ENCODE measurements at places on chromosomes 7 and 10.
A peak's percentile ranks its signal among the peaks of the same experiment; 100 is the strongest.

GRCh38 chr10:3128379-3129130, 44.0 kb downstream of the PITRM1 start:
- no peak for DNase-seq

- no peak for DNase-seq
These were observed 91.8 kb downstream of the RNLS start for GRCh38 chr10:88491314-88491713.

- DNase-seq = peak; percentile 68
These were observed 60.0 kb upstream of the NKX6-2 start for GRCh38 chr10:132845780-132846595.

DNA sequence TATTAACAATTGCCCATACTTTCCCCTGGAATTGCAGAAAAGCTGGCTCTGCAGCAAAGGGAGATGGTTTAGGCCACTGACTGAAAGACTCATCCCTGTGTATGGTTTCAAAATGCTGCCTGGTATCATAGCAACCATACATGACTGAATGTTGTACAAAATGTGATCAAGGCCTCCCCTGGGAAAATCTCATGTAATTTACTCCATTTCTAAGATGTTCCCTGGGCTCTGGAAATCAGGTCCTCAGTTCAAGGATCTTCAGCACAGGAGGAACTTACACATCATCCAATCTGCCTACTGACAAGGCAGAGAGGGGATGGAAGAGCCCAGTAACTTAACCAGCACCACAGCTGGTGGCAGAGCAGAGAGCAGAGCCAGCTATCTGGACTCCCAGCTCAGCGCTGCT, 111.8 kb downstream of the JAZF1 start:
- no peak for DNase-seq

DNA sequence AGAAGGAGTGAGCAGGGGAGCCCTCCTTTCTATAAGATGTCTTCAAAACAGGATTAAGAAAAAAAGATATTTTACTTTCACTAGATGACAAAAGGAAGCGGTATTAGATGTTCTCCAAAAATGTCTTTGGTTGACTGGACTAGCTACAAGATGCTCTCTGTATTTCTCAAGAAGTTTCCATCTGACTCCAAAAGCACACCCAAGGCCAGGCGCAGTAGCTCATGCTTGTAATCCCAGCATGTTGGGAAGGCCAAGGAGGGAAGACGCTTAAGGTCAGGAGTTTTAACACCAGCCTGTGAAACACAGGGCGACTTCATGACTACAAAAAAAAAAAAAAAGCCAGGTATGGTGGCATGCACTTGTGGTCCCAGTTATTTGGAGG, 84.5 kb downstream of the PIP4K2A start:
- DNase-seq = no peak

DNA sequence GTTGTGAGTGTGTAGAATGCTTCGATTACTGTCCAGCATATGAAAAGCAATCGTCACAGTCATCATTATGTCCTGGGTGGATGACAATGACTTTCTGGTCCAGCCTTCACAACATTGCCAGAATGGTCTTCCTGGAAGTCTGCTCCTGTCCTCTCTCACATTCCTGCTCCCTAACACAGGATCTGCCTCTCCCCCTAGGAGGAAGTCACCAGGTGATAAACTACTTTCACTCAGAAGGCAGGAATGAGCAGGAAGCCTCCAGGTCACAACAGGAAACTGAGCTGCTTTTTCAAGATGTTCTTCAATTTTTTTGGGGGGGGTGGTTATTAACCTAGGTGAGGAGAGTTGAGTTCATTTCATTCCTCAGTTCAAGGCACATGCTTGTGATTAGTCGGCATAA, 13.6 kb upstream of the GPNMB start:
- DNase-seq = no peak

DNA sequence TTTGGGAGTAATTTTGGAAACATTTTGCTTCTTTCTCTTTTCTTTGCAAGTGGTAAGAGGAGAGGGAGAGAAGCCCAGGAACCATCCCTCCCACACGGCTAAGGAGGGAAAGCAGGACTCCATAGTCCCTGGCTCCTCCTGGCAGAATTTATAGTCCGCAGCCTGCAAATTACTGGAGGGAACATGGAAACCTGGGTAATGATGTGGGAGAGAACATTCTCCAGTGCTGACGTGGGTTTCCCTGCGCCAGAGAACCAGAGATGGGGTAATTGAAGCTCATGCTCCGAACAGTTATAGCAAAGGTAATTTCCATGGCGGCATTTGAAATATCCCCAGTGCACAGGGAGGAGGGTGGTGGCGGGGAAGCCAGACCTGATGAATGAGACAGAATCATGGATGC, 320.4 kb downstream of the RPS24 start:
- DNase-seq = no peak

DNA sequence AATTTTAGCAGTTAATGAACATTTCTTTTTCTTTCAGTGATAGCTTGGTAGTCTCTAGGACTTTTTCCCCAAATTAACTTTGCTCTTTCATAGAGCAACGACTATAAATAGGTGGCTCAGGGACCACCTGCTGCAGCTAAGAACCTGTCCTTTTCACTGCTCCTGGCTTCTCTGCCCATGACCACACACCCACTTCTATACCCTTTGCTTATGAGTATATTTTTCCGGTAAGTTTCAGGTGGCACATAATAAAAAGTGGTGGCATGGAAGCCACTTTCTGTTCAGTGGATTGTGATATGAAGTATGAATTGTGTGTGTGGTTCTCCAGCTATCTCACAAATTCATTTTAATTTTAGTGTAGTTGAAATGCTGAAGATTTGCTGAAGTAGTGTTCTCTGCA, 1.2 kb downstream of the ING3 start:
- DNase-seq = no peak

GRCh38 chr7:24858108-24858977, 101.1 kb upstream of the GSDME start:
- DNase-seq = no peak

GRCh38 chr10:37436357-37436756, 311.0 kb downstream of the ANKRD30A start:
- DNase-seq = no peak

GRCh38 chr7:47438411-47439029, 143.4 kb downstream of the TNS3 start:
- DNase-seq = peak; percentile 73

DNA sequence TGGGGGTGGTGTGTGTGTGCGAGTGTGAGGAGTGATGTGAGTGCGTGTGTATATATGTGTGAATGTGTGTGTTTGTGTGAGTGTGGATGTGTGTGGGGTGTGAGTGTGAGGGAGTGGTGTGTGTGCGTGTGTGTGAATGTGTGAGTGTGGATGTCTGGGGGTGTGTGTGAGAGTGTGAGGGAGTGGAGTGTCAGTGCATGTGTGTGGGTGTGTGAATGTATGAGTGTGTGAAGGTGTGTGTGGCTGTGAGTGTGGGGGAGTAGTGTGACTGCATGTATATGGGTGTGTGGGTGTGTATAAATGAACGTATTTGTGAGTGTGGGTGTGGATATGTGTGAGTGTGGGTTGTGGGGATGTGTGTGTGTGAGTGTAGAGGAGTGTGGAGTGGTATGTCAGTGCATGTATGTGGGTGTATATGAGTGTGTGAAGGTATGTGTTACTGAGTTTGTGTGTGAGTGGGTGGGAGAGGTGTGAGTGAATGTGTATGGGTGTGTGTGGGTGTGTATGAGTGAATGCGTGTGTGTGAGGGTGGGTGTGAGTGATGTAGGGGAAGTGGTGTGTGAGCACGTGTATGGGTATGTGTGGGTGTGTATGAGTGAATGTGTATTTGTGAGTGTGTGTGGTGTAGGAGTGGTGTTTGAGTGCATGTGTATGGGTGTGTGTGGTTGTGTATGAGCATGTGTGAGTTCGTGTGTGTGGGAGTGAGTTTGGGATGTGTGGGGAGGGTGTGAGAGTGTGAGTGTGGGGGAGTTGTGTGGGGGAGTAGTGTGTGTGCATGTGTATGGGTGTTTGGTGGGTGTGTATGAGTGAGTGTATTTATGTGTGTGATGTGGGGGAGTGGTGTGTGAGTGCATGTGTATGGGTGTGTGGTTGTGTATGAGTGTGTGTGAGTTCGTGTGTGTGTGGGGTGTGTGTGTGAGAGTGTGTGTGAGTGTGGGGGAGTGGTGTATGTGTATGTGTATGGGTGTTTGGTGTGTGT, 28.5 kb upstream of the NUB1 start:
- no peak for DNase-seq

GRCh38 chr10:103451831-103452505, at the start of gene CALHM2:
TSS of gene CALHM2 (minus strand) at chr10:103452370. CDS start at chr10:103449941, 2,429 bp downstream.
- peak; percentile 87 for DNase-seq

GRCh38 chr7:135235841-135236240, 2.2 kb downstream of the STRA8 start:
- no peak for DNase-seq

DNA sequence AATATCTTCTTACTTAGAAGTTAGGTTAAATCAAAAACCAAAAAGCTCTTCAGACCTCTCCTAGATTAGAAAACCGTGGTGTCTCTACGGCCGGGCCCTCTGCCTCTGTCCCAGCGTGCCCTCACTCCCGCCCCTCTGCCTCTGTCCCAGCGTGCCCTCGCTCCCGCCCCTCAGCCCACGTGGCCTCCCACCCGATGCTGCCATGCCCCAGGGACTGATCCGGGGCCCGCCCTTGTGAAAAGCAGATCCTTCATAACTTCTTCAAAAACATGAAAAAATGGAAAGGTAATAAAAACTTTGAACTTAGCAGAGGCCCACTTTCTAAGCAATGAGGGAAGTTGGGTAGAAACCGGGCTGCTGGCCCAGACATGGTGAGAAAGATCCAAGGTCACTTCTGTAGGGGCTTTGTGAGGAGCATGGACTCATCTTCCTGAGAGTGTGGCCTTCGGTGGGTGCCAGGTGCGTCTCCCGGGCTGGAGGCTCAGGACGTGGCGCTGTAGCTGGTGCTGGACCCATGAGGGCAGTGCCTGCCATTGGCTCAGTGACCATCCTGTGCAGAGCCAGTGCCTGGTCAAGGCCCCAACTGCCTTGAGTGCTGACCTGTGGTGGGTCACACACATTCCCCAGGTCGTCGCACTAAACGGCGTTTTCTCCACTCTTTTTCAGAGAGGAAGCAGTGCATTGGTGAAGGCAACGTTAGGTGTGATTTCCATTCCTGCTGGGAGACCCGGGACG, 4.9 kb upstream of the DPYSL4 start:
- no peak for DNase-seq

DNA sequence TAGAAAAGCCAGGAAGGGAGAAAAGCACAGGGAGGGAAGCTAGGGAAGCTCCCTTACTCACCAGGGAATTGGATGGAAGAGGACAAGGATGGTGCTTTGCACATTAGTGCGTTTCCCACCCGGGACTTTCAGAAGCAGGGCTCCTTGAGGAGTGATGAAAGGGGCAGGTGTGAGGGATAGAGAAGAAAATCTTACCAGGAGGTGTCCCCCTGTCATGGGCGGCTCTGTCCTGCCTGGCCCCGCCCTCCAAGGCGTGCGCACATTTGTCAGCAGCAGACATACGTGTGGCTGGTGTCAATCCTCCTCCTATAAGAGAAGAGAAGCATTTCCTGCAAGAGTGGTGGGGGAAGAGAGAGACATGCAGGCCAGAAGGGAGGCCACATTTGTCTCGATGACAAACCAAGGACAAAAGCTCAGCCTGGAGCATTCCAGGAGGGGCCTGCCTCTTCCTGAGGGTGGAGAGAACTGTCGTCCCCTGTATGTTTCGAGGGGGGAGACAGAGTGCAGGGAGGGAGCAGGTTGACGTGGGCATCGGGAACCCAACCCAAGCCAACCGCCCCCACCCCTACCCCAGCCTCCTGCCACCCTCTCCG, 47.4 kb upstream of the COMTD1 start:
- DNase-seq = no peak

GRCh38 chr7:41305001-41305400, 397.9 kb downstream of the INHBA start:
- no peak for DNase-seq

DNA sequence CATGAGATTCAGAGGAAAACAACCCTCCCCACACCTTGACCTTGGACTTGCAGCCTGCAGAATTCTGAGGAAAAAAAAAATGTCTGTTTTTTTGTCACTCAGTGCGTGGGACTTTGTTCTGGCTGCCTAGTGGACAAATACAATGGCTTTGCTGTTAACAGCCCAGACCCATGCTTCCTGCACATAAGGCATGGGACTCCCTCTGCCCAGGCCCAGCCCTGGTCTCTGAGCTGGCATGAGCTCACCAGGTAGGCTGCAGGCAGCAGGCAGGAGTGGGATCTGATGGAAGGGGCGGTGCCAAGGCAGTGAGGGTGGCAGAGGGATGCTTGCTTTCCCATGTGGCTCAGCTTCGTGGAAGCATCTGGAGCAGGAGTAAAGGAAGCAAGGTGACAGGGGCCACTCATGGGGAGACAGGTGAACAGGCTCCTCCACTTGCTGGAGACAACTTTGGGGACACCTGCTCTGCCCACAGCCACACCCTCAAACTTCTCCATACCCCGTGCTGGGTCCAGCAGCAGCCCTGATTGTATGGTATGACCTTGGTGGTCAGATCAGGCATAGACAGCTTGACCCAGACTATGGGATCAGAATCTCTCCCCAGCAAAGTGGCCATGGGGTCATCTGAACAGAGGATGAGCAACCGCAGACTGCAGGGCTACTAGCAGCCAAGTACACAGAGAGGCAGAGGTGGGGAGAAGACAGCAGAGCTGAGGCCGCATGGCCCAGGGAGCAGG, 27.0 kb downstream of the ANXA8 start:
- no peak for DNase-seq

GRCh38 chr7:138755842-138756590, 41.8 kb upstream of the TMEM213 start:
- no peak for DNase-seq

DNA sequence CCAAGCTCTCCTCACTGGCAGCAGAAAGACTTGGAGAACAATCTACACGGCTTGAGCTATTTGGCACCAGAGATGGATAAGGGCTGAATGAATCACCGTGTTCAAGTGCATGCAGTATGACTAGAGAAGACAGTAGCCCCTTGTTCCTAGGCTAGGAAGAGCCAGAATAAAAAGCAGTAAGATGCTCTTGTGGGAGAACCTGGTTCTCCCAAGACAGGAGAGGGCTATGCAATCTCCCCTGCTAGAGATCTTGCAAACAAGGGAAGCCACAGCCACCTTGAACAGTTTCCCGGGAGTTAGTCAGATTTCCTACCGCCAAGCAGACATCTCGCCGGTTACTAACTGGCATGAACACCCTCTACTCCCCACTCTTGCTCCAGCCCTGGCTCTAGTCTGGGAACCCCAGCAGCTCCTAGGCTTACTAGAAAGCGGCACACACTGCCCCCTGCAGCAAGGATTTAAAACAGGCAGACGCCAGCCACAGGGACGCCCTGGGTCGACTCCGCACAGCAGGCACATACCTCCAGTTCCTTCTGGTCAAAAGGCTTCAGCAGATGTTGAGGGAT, 107.3 kb downstream of the SMURF1 start:
- peak; percentile 74 for DNase-seq

GRCh38 chr7:43492896-43493295, 90.0 kb upstream of the STK17A start:
- no peak for DNase-seq

DNA sequence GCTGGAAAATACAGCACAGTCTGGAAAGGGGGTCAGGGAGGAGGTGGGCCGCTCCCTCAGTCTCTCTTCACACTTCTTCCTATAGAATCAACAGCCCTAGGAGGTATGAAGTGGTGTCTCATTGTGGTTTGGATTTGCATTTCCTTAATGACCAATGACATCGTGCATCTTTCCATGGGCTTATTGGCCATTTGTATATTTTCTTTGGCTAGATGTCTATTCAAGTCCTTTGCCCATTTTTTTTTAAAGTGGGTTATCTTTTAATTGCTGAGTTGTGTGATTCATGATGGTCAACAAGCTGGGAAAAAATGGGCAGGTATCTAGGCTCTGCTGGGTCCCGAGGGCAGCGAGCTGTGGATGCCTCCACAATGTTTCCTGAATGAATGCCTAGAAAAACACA, 29.1 kb downstream of the TMEM130 start:
- no peak for DNase-seq

GRCh38 chr7:1368682-1369571, 90.3 kb downstream of the MICALL2 start:
- DNase-seq = no peak

- no peak for DNase-seq
These were observed 137.9 kb downstream of the KLF6 start for GRCh38 chr10:3647074-3647473.
